Stimulated activated CD4-positive, alpha-beta T cell treated with anti-CD3 and anti-CD28 coated beads, Interleukin-1b, Interleukin-23, amount 100 ng/mL, for 1 hour (primary cell): ENCODE measurements at places on chromosomes 13 and 19.

DNA sequence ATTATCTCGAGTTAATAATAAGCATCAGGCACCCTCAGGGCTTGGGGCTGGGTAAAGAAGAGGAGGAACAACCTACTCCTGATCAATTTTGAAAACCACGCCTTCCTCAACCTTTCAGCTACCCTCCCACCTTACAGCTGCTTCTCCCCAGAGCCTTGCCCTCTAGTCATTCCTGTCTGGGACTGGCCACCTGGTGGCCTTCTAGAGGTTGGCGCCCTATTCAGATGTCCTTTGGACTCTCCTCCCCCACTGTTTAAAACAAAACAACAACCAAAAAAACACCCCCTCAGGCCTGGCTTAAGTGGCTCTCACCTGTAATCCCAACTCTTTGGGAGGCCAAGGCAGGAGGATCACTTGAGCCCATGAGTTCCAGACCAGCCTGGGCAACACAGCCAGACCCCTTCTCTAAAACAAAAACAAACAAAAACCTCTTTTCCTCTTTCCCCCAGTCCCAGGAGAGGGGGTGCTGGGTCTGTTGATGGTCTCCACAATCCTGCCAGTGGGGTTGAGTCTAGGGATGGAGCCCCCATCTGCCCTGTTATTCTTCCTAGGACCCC, 62.3 kb downstream of the CCDC70 start:
- no peak for DNase-seq

GRCh38 chr13:113489549-113490495, 689 bp downstream of the DCUN1D2 start:
- DNase-seq = peak; percentile 14

DNA sequence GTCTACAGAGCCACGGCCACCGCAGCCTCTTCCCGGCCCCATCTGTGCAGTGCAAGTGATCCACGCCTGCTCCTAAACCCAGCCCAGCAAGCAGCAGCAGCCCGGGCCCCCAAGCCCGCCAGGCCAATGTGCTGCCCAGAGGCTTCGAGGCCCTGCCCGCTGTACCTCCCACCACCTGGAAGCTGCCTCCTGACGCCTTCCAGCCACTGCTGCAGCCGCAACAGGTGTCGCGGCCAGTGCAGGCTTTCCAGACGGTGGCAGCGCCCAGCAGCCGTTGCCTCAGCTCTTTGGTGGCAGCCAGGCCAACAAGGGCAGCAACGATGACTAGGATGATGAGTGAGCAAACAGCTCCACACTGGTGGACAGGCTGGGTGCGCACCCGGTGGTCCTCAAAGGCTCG, 50.2 kb upstream of the TPM4 start:
- DNase-seq = no peak

- no peak for DNase-seq
Observed at GRCh38 chr19:33391631-33392249, 18.2 kb downstream of the CEBPG start.

GRCh38 chr19:39871362-39871761, 25.2 kb upstream of the FBL start:
- no peak for DNase-seq

DNA sequence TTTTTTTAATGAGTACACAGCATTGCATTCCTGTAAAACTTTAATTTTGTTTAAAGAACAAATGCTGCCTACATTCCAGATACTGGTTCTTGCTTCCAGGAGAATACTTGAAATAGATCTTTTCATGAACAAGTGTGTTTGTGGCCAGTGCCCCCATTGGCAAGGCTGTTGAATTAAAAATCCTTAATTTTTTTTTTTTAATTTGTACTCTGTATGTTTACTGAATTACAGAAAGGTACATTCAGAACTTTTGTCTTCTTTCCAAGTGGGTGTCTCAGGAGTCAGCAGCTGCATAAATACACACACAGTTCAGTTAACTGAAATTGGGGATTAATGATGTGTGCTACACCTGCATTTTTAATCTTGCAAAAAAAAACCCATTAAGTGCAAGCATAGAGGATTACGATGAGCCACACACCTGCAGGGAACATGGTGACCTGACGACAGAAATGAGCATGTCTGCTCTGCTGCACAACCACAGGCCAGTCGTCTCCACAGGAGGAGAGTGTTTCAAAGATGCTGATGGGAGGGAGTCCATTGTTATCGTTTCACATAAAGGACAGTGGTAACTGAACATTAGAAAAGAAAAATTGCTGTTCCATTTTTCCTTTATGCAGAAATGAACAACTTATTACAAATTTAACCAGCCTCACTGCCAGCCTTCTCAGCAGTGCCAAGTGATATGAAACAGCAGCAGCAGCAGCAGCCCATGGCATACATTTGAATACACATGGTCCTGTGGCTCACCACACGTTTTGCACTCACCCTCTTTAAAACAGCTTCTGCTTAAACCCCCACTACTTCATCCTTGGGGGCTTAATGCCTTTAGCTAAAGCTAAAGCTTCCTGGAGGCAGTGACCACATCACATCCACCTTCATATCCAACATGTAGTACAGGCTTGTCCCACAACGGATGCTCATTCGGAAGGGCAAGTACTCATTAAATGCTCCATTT, 72.3 kb upstream of the RFC3 start:
- no peak for DNase-seq

DNA sequence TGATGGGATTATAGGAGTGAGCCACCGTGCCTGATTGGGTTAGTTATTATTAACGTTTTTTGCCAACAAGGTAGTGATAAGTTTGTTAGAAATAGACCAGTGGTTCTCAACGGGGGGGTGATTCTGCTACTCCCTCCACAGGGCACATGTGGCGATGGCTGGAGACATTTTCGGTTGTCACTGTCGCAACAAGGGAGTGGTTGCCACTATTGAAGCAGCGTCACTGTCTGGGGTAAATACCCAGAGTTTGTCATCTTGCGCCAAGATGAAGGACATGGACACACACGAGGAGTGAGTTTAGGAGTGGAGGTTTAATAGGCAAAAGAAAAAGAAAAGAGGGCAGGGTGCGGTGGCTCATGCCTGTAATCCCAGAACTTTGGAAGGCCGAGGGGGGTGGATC, 18.9 kb downstream of the ADGRE3 start:
- DNase-seq = no peak

- no peak for DNase-seq
Observed at GRCh38 chr13:26529441-26529840, 28.0 kb upstream of the WASF3 start.

- DNase-seq = no peak
Observed at GRCh38 chr13:111899714-111900389, 167.1 kb upstream of the SOX1 start.

GRCh38 chr19:30227661-30228112, 144.5 kb upstream of the ZNF536 start:
- DNase-seq = peak; percentile 21

DNA sequence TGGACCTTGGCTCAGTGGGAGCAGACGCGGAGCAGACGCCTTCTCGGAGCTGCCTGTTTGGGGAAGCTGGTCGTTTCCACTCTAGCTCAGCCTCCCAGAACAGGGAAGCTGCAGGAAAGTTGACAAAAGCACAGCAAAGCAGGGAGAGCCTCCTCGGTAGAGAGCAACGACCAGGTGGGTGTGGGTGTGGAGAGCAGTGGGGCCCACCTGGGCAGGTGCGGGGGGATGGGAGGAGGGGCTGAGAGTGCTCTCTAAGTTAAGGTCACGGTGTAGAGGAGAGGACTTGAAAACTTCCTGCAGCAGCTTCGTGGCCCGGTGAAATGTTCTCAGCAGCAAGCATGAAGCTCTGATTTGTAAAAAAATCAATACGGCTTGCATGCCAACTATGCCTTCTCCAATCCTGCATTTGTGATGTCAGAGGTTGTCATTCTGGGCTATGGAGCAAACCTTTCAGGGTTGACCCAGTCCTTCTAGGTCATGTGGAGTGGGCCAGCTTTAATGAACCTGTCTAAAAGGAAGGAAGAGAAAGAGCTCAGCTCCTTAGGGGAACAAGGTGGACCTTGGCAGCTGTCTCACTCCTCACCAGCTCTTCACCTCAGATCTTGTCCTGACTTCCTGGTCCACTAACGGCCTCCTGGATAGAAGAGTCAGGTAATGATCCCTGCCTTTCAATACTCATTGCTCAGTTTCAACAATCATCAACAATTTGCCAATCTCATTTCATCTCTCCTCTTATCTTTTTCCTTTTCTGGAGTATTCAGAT, 85.8 kb upstream of the UBL3 start:
- DNase-seq = no peak

DNA sequence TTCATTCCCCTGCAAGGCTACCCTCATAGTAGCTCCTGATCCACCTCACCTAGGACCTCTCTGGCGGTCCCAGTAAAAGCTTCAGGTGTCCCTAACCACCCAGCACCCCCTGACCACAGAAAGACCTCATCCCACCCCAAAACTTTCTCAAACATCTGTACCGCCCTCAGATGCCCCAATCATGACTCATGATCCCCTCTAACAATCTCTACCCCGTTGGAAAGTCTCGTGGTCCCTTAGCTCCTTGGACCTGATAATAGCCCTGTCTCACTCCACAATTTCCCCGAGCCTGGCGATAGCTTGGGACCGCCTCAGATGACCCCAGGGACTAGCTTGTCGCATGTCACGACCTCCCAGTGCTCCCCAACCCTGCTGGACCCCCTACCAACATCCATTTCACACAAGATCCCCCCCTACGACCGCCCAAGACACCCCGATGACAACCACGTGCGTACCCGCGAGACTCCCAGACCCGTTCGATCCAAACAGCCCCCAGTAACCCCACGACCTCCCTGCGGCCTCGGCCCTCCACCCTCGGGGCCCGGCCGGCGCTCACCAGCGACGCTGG, 450 bp downstream of the NDUFA11 start:
- no peak for DNase-seq

GRCh38 chr13:77239312-77239711, 87.6 kb downstream of the MYCBP2 start:
- DNase-seq = no peak
